ENCODE measurements at places on chromosomes 6 and 20.

DNA sequence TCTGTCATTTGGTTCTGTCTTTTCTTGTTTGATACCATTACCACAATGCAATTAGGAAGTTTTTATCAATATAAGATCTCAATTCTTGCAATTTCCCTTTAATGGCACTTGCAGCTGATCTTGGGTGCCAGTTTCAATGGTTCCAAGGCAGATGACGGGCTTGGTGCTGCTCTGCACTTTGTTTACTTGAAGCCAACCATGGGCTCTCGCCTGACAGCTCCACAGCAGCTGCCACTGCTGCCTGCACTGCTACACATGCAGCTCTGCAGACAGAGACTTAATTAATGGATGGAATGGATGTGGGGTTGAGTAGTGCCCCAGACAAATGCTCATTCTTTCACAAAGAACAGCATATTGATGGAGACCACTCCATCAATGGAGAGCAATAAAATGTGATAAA, 1024.3 kb upstream of the EPHA7 start:
- no peak for DNase-seq

DNA sequence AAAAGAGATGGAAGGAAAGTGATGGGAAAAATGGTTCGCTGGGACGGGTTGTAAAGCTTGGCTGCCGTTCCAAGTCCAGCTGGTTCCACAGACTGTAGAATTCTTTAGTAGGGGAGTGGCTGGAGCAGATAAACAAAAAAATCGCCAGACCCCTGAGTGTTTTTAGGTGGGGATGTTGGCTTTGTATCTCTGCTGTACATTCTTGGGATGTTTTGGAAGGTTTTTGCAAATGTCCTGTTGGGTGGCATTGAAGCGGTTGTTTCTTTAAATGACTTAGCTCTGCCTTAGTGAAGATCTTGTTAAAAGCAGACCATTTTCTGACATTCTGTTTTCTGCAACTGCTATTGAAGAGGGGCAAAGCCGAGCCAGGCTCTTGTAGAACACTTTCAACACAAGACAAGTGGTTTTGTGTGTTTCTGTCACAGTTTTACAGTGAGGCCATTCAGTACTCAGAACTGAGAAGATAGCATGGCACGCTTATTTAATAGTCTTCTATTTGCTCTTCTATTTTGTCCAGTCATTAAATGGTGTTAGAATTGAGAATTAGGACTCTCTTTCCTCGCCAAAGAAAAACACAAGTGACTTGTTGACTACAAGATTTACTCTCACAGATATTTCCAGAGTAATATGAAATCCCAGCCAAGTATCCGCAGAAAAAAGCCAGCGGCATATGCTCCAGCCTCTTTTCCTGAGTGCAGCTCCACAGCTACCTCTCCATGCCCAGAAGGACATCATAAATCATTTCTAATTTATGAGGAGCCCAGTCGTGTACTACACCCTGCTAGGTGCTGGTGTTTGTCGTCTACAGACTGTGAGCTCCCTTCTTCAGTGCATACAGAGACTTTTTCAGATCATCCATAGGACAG, 65.8 kb downstream of the PHACTR2 start:
- DNase-seq: no peak

GRCh38 chr6:10341605-10342004, 73.3 kb downstream of the TFAP2A start:
- DNase-seq: no peak

DNA sequence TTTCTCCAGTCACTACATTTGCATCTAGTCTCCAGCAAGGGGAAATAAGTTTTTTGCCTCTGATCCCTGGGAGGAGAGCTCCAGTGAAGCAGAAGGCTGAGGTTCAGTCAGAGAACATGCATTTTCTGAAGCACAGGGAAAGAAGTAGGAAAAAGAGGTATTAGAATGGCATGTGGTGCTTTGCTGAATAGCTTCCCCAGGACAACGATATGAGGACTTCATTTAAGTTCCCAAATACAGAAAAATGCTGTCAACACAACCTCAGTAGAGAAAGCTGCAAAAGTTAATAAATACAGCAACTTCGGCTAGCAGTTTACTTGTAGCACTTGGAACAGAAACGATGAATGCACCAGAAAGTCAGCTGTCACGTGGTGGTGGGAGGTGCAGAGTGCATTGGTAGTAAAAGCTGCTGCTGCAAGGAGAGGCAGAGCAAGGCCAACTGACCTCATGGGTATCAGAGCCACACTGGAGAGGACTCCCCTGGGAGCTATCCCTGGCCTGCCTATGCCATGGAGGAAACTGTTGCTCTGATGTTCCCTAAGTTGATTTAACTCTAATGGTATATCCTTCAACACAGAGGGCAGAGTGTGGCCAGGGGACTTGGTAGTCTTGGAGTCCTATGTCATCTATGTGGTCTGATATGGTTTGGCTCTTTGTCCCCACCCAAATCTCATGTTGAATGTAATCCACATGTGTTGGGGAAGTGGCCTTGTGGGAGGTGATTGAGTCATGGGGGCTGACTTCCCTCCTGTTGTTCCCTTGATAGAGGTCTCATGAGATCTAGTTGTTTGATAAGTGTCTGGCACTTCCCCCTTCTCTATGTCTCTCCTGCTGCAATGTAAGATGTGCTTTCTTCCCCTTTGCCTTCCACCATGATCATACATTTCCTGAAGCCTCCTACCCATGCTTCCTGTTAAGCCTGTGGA, 85.9 kb downstream of the ADTRP start:
- DNase-seq: no peak

DNA sequence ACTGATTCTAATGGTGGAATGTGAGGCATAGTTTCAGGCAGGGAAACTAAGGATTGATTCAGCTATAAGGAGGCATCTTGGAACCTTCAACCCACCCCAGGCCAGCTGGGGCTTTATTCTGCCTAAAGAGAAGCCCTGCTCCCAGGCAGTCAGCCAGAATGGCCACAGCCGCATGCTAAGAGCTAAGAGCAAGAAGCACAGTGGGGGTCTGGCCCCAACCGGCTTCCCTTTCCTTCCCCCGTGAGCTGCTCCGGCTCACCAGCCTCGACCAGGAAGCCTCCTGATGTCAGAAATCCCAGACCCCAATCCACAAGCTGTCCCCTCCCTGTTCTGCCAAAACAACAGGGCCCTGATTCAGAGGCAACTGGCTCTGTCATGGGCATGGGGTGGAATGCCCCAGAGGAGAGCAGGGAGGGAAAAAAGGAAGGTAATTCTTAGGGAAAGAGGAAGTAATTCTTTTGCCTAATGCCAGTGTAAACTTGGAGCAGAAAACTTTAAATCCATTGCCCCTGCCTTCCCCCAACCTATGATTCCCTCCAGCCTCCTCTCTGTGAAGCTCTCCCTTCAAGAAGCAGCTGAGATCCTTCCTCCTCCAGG, 6.9 kb downstream of the GRM4 start:
- no peak for DNase-seq
